ENCODE measurements at places on chromosomes 5 and 9.

DNA sequence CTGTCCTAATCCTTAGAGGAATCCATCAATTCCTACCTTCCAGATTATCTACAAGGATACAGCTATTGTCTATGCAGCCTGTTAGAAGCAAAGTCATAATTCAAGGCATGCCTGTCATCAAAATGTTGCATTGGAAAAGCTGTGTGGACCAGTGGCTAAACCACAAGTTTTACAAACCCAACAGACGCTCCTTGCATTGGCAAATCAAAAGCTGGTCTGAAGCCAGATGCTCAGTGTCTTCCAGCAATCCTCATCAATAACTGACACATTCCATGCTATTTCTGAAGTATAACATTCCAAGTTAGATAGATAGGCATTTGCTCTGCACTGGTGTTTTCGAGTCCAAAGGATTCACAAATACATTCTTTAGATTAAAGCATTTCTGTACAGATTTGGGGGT lies 213.6 kb downstream of the EBF1 start:
- DNase-seq: no peak

DNA sequence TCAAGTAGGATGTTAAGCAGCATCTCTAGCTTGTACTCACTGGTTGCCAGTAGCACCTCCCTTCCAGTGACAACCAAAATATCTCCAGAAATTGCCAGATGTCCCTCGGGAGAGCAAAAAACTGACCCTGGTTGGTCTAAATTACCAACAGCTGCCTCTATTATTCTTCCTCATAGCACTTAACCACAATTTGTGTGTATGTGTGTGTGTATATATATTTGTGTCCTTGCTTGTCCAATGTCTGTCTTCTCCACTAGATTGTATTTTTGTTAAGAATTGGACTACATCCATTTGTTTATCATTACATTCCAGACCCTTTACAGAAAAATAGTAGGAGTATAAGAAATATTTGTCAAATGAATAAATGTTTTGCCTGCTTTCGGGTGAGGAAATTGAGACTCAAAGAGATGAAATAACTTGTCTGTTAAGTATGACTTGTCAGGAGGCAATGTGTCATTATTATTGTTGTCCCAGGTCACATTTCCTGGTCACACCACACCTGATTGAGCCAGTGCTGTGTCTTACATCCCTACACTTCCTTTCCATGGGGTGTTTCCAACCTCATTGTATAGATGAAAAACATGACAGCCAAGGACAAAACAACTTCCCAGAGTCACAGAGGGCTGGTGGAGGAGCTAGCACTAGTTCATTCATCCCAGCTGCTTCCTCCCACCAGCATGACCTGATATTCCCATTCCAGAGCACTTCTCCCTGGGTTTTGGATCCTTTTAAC lies 11.4 kb upstream of the GRPEL2 start:
- no peak for DNase-seq

- DNase-seq: no peak
These were observed 61.0 kb upstream of the PCA3 start for GRCh38 chr9:76703270-76703669.

DNA sequence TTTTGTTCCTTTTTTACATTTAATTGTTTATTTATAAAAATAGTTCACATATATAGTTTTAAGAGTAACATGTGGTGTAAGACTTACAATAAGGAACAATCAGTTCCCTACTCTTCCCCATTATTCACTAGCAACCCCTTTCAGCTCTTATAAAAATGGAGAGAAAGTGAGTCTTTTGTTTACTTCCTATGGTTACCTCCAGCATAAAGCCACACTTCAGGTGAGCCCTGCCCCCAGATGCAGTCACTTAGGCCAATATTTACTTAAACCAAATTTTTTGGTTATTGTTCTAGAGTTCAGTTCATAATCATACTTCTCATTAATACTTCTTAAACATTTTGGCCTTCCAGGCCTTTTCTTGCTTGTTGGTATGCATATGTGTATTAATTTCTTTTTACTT lies 33.7 kb downstream of the UBE2R2 start:
- no peak for DNase-seq

- no peak for DNase-seq
These were observed 279.2 kb upstream of the NREP start for GRCh38 chr5:112036206-112036605.

DNA sequence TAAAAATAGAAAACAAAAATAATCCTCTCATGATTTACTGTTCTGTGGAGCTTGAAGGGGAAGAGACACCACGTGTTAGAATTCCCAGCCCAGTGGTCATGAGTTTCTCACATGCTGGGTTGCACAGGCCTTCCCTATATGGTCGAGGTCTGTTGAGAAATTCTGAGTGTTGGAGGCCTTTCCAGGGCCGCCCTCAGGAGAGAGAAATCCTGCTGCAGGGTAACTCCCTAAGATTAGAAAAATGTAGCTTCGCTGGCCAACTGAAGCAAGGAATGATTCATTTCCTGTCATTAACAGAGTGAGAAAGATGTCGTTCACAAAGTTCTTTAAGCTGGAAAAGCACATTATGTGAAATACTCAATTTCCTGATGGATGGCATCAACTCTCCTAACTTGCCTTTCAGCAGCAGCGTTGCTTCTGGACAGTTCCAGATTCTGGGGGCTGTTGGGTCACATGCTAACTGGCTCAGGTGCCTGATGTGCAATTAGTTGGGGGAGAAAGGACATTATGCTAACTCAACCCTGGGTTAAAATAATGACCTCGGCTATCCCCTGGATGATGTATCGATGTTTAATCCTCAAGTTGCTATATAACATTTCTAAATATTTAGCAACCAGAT lies 104.8 kb upstream of the CD180 start:
- DNase-seq: no peak

Measured in activated CD4-positive, alpha-beta T cell treated with anti-CD3 and anti-CD28 coated beads, Interleukin-2, Interleukin-4, amounts not matched to agents 100 ng/mL and 50 ng/mL, durations not matched to agents 16 hours and 8 hours (primary cell).